ENCODE measurements at places on chromosomes 11 and 22. TPM values are rescaled to one million over a fixed set of nuclear protein-coding genes. Genes with fewer than 3 reads are reported as not detected.

OR5B21 gene
- not detected for total RNA-seq

FJX1 gene
- total RNA-seq: 50.1 TPM

FAT3 gene
- 151 TPM for total RNA-seq

GAS2L1 gene
- 2.9 TPM for total RNA-seq

DGCR6 gene
- 10.2 TPM for total RNA-seq

VPS26B gene
- 61.1 TPM for total RNA-seq

NCAM1 gene
- total RNA-seq: 515 TPM

GSTT2 gene
- total RNA-seq: 0.41 TPM

OR10S1 gene
- not detected for total RNA-seq

ANGPTL5 gene
- total RNA-seq: 0.41 TPM

KCNA4 gene
- total RNA-seq: 11.0 TPM

RRP7A gene
- total RNA-seq: 17.9 TPM

IFITM10 gene
- total RNA-seq: 0.41 TPM

TRPC6 gene
- total RNA-seq: 5.7 TPM

PGA3 gene
- total RNA-seq: not detected

ANO3 gene
- total RNA-seq: 4.1 TPM

IFITM5 gene
- total RNA-seq: not detected

SLC22A9 gene
- not detected for total RNA-seq

MRPL17 gene
- total RNA-seq: 18.8 TPM

OR51B2 gene
- total RNA-seq: 0.41 TPM

DERL3 gene
- 0.82 TPM for total RNA-seq

Data from frontal cortex (tissue), 4 donors.